Sigmoid colon (tissue), 7 donors: ENCODE measurements at places on chromosomes 5 and 9. TPM values are rescaled to one million over a fixed set of nuclear protein-coding genes. Genes with fewer than 3 reads are reported as not detected.

GRCh38 chr5:58044166-58044565, 415.7 kb downstream of the PLK2 start:
- no peak for DNase-seq
- no peaks in the 10 kb centered on the region for H3K4me1 ChIP-seq
- H3K36me3 ChIP-seq: no peaks in the 10 kb centered on the region
- no peak overlapping the region for H3K4me3 ChIP-seq
- no peaks in the 10 kb centered on the region for H3K27me3 ChIP-seq

The ZNF354C gene
- 10.2 TPM for total RNA-seq

- no peaks in the 10 kb centered on the region for H3K36me3 ChIP-seq
- H3K4me1 ChIP-seq: peaks cover 16% of the 10 kb centered on the region
- H3K4me3 ChIP-seq: no peak overlapping the region
- no peaks in the 10 kb centered on the region for H3K27me3 ChIP-seq
- H3K27ac ChIP-seq: no peak overlapping the region
Measured at GRCh38 chr9:97419309-97419867, 7.5 kb downstream of the TDRD7 start.

GRCh38 chr5:143588933-143589662, 185.6 kb upstream of the NR3C1 start:
- no peak overlapping the region for H3K27ac ChIP-seq
- DNase-seq: no peak
- no peaks in the 10 kb centered on the region for H3K27me3 ChIP-seq
- no peaks in the 10 kb centered on the region for H3K4me1 ChIP-seq
- no peak overlapping the region for H3K4me3 ChIP-seq

DNA sequence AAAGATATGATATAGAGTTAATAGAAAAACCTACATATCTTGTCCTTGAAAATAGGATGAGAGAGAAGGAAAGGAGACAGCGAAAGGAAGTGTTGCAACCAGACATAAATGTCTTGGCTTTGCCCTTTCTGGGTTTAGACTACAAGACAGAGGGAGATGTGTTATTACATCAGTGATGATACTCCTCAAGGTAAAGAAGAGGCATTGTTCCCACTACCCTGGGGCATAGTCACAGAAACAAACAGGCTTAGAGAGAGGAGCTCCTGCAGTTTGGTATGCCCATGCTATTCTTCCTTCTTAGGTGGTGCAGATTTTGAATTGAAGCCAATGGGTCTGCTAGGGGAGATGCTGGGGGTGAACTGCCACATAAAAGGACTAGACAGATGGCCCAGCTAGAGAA, 166.8 kb upstream of the RFX3 start:
- no peaks in the 10 kb centered on the region for H3K36me3 ChIP-seq
- H3K4me1 ChIP-seq: no peaks in the 10 kb centered on the region
- no peak for DNase-seq
- H3K4me3 ChIP-seq: no peak overlapping the region
- no peaks in the 10 kb centered on the region for H3K27me3 ChIP-seq

- no peaks in the 10 kb centered on the region for H3K36me3 ChIP-seq
- no peak for DNase-seq
- H3K27ac ChIP-seq: no peak overlapping the region
- H3K4me3 ChIP-seq: no peak overlapping the region
Measured at GRCh38 chr5:103041071-103041676, 78.8 kb downstream of the GIN1 start.

The F12 gene
- total RNA-seq: 0.81 TPM

The OR2V2 gene
- total RNA-seq: not detected
